A549 treated with GW870086 at 1 μM for 4 hours (cell line): ENCODE measurements at places on chromosomes 6 and 20. TPM values are rescaled to one million over a fixed set of nuclear protein-coding genes. Genes with fewer than 3 reads are reported as not detected.

Gene TTK
- 14.3 to 21.1 TPM (median 18.9 TPM) in 5 replicates for total RNA-seq

Gene MAFB
- 0.13 to 0.31 TPM (median 0.16 TPM) in 5 replicates for total RNA-seq

Gene C6orf58
- total RNA-seq: 0.24 to 0.25 TPM in 2 of 5 replicates, not detected in the others

Gene VWA7
- 1.2 to 2.0 TPM (median 1.5 TPM) in 5 replicates for total RNA-seq

Gene LY6G6D
- total RNA-seq: not detected in 5 replicates

Gene ERGIC3
- total RNA-seq: 217 to 241 TPM (median 235 TPM) in 5 replicates

Gene EYS
- 0.02 to 0.23 TPM (median 0.11 TPM) in 4 of 5 replicates, not detected in the other for total RNA-seq

Gene EBF4
- total RNA-seq: 1.4 to 3.4 TPM (median 2.3 TPM) in 5 replicates

Gene NKX2-2
- not detected in 5 replicates for total RNA-seq

Gene MAPK13
- total RNA-seq: 0.63 to 0.96 TPM (median 0.79 TPM) in 5 replicates

Gene RSPO3
- 73.7 to 85.2 TPM (median 77.2 TPM) in 5 replicates for total RNA-seq

Gene BFSP1
- 3.5 to 4.5 TPM (median 4.0 TPM) in 5 replicates for total RNA-seq

Gene FABP7
- total RNA-seq: not detected in 5 replicates

Gene NKX2-4
- total RNA-seq: not detected in 5 replicates

Gene TRIM38
- 1.6 to 2.1 TPM (median 2.0 TPM) in 5 replicates for total RNA-seq

Gene OVOL2
- 0.18 to 0.34 TPM (median 0.21 TPM) in 4 of 5 replicates, not detected in the other for total RNA-seq

Gene CALHM5
- total RNA-seq: 0.02 to 0.10 TPM (median 0.05 TPM) in 5 replicates

Gene RIPOR3
- 0.08 TPM in 1 of 5 replicates, not detected in the others for total RNA-seq

Gene NRN1
- 0.49 to 0.90 TPM (median 0.66 TPM) in 5 replicates for total RNA-seq
